ENCODE measurements at places on chromosomes 11 and 22. TPM values are rescaled to one million over a fixed set of nuclear protein-coding genes. Genes with fewer than 3 reads are reported as not detected.

Gene SUSD2
- 14.8 TPM for total RNA-seq

Gene GGT5
- total RNA-seq: 103 TPM

Gene KRTAP5-11
- not detected for total RNA-seq

Gene OR52E4
- not detected for total RNA-seq

Gene AGBL2
- 5.6 TPM for total RNA-seq

Gene HBE1
- total RNA-seq: not detected

Gene YPEL4
- 0.82 TPM for total RNA-seq

Gene LMNTD2
- 8.0 TPM for total RNA-seq

Measured in kidney (tissue), 22 donors.